Pons (tissue), 1 donor: ENCODE measurements at places on chromosomes 4 and X.

- DNase-seq: no peak
Measured at GRCh38 chr4:47749858-47750257, 88.0 kb downstream of the CORIN start.

GRCh38 chrX:33252306-33252825 lies 41.0 kb upstream of the DMD start:
- no peak for DNase-seq

GRCh38 chrX:64338296-64338695 lies 57.0 kb downstream of the MTMR8 start:
- no peak for DNase-seq

- no peak for DNase-seq
Measured at GRCh38 chr4:19596342-19596741, 655.4 kb upstream of the SLIT2 start.

DNA sequence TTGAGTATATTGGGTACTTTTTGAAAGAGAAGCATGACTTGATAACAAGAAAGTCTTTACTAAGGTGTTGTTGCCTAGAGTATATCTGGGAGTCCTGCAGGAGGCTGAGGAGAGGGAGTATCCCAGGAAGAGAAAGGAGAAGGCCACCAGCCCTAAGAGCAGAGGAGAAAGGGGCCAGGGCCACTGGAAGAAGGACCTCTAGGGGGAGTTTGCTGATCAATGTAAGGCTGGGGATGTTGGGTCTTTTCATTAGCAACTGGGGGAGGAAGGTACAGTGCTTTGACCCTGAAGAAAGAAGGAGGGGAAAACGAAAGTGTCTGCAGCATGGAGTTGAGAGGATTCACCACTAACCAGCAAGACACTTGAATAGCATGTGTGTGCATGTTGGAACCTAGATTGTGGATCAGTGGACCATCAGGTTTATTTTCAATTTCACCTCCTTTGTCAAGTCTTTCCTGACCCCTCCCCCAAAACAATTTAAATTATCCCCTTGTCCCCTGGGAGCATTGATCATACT lies 4.5 kb downstream of the SMIM9 start:
- DNase-seq: no peak

DNA sequence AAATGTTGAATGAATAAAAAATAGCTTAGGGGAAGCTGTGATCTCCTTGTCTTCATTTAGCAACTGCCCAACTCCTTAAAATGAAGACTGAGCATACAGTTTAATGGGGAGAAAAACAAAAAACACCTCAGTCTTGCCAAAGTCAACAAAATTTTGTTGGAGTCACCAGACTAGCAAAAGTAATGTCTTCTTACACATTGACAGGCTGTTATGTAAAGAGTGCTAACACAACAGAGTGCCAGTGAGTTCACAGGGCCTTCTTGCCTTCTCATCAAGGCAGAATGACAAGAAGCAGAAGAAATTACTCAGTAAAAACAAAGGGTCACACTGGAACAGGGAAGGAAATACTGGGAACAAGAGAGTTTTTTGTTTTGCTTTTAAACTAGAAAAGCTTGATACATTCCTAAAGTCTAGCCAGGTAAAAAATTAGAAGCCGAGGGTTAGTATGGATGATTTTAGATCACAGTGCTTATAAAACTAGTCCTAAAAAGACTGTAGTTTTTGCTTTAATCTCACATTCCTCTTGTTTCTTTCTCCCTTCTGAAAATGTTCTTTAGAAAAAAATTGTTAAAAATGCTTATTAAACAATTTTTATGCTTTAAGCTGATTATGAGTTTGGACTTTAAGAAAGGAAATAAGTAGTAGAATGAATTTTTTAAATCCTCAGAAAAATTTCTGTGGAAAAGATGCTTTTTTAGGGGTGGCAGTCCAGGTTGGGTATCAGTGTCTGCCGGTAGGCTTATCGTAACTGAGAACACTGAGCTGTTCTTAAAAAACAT lies 38.7 kb upstream of the FRAS1 start:
- no peak for DNase-seq

DNA sequence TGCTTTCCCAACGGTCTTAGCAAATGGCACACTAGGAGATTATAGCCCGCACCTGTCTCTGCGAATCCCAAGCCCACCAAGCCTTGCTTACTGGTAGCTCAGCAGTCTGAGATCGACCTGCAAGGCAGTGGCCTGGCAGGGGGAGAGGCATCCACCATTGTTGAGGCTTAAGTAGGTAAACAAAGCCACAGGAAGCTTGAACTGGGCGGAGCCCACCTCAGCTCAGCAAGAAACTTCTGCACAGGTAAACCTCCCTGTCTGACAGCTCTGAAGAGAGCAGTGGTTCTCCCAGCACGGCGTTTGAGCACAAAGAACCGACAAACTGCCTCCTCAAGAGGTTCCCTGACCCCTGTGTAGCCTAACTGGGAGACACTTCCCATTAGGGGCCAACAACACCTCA lies 42.8 kb downstream of the BRWD3 start:
- DNase-seq: no peak

DNA sequence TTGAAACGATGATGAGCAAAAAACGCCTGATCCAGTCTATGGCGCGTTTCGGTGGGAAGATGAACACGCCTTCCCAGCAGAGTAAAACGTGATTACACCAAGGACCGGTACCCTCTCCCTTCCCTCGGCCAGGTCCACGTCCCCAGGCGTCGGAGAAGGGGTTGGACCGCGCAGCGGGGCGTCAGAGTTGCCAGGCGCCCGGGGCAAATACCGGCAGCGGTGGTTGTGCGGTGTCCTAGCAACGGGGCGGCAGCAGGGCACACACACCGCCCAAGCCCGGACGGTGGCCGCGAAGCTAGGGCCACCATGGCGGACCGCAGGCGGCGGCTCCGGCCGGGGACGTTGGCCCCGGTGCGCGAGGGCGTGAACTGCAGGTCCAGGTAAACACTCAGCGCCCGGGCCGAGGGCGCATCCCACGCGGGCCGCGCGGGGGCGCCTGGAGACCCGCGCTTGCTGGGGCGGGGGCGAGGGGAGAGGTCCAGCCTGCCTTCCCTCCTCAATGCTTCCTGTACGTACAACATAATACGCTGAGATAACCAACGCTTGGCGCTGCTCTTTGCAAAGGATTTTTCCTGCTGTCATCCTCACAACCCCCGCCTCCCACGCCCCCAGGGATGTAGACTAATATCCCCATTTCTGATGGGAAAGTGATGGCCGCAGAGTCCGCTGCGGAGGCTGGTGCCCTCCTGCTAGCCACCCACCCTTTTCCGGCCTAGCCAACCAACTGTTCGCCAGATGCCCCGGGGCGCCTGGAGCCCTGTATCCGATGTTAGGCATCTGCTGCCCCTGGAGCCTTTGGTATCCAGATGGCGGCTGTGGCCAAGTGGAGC lies at the start of gene FAM47E:
TSS of gene FAM47E (plus strand) at position 281 of the 830 bp plus-strand sequence. CDS start at position 307, 26 bp downstream.
- DNase-seq: peak; percentile 47

- no peak for DNase-seq
Measured at GRCh38 chr4:88008122-88008742, 797 bp downstream of the PKD2 start.

GRCh38 chrX:28651186-28651585 lies 63.9 kb downstream of the IL1RAPL1 start:
- no peak for DNase-seq

DNA sequence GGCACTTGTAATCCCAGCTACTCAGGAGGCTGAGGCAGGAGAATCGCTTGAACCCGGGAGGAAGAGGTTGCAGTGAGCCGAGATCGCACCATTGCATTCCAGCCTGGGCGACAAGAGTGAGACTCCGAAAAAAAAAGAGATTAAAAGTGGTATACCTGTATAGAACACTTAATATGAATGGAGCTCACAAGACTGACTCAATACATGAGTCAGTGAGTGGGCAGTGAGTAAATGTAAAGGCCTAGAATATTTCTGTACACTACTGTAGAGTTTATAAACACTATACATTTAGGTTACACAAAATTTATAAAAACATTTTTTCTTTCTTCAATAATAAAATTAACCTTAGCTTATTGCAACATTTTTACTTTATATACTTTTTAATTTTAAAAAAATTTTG lies 93.8 kb downstream of the CENPC start:
- no peak for DNase-seq

GRCh38 chr4:159401791-159402380 lies 299.0 kb downstream of the RAPGEF2 start:
- no peak for DNase-seq

DNA sequence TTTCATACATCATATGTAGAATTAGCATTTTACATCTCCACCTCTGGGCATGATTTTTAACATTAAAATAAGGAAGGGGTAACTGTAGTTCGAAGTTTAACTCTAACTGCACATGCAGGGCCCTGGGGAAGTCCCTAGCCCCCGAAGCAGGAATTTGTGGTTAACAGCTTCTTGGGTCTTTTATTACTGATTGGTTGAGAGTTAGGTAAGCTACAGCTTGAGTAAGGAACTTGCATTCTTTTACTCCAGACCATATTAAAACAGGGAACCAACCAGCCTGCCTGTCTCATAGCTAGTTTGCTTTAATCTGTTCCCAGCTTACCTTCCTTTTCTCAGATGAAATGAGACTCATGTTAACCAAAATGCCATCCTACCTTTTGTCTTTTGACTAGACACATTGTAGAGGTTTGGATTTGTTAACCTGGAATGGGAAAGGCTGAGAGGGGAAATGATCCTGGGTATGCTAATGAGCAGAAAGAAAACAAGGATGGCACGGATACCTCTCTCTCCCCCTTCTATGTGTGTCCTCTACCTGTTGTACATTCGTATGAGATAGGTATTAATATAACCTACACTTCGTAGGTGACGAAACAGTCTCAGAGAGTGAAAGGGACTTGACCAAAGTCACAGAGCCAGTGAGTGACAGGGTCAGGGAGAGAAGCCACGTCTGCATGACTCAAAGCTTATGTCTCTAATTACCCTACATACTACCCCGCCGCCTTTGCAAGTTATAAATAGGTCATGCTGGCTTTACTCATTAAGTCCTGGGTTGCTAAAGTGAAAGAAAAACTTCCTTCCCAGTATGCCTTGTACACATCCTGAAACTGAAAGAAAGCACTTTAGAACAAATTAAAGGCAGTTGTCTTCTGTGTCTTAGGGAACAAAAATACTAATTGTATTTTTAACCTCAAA lies 119.5 kb upstream of the AFF2 start:
- DNase-seq: peak; percentile 28

DNA sequence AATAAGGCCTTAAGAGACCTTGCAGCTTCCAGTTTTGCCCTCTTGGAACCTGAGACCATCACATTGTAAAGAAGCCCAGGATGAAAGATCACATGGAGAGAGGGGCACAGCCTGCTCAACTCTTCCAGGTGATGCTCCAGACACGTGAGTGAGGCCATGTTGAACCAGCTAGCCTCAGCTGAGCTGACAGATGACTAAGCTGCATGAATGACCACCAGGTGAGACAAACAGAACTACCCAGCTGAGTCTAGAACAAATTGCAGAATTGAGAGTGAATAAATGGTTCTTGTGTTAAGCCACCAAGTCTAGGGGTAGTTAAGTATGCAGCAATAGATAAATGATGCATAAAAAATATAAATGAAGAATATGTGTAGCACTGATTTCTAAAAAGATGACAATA lies 16.8 kb upstream of the GPR82 start:
- no peak for DNase-seq

DNA sequence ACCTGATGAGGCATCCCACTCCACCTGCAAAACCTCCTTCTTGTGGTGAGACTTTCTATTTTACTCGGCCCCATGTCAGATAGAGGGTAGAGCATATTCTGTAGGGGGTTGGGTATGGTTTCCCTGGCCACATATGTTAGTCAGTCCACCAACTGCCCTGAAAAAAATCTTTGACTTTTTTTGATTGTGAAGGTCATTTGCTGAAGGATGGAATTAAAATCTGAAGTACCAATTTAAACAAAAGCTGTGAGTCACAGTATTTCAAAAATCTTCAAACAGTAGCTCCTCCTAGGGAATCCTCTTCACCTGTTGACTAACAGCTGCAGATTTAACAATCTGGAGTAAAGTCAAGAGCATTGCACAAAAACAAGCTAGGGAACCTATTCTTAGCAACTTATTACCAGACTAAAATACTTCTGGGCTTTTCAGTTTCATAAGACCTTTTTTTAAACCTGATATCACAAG lies 8.0 kb upstream of the CCDC110 start:
- no peak for DNase-seq

DNA sequence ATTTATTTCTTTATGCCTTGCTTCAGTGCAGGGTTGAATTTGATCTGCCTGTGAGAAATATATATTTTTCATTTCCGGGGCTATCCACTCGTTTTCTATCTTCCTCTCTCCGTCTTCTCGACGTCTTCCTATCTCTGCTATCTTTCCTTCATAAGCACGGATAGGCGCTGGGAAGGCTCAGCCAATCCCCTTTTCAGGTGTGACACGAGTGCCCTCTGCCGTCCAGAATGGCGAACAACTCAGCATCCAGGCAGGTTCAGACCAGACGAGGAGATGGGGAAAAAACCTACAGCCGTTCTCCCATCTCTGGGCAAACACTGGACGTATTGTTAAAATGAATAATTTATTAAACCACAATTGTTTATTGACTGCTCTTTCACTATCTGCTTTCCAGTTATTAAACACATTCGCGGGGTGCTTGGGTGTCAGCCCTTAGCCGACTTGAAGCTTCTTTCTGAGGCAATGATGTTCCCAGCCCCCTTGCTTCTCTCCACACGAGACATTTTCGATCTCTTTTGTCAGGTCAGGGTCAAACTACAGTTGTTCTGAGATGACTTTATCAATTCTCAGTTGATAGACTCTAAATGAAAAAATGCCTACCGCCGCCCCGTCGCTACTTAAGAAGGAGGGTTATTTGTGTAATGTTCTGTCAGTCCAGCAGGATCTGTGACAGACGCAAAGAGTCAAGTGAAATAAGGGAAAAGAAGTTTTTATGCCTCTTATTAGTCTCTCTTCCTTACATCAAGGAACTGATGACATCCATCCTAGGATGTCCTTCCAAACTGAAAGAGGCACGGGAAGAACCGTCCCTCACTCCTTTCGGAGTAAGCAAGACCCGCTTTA lies 96.3 kb upstream of the NOCT start:
- peak; percentile 92 for DNase-seq

DNA sequence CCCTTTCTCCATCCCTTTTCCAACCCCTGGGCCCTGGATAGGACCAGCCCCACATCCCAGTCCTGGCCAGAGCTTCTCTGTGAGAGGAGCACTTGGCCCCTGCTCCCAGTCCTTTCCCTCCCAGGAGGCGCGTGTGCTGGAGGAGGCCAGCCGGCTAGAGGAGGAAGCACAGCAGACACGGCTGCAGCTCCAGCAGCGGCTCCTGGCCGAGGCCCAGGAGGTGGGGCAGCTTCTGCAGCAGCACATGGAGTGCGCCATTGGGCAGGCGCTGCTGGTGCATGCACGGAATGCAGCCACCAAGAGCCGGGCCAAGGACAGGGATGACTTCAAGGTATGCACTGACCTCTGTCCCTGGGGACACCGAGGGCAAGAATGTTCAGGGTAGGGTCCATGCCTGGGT lies 87.5 kb downstream of the EVC start:
- no peak for DNase-seq
